ENCODE measurements at places on chromosomes 3 and 15. TPM values are rescaled to one million over a fixed set of nuclear protein-coding genes. Genes with fewer than 3 reads are reported as not detected.

The LRRC31 gene
- total RNA-seq: not detected

The C3orf85 gene
- not detected for total RNA-seq

The CACNA2D2 gene
- total RNA-seq: not detected

The RARB gene
- 2.2 TPM for total RNA-seq

The C2CD4A gene
- total RNA-seq: not detected

The ALS2CL gene
- 0.37 TPM for total RNA-seq

The ATP13A4 gene
- under 0.01 TPM for total RNA-seq

The NR2E3 gene
- total RNA-seq: 0.20 TPM

The TMCO5A gene
- not detected for total RNA-seq

The TGM4 gene
- total RNA-seq: under 0.01 TPM

The NEIL1 gene
- 2.0 TPM for total RNA-seq

The NR1I2 gene
- total RNA-seq: not detected

The ALDH1L1 gene
- not detected for total RNA-seq

The THSD4 gene
- 38.5 TPM for total RNA-seq

The SEMA3G gene
- total RNA-seq: 0.20 TPM

The CLDN1 gene
- total RNA-seq: 0.20 TPM

The LARP6 gene
- 30.9 TPM for total RNA-seq

The VPS39 gene
- total RNA-seq: 42.3 TPM

The CPN2 gene
- total RNA-seq: not detected
